Activated naive CD8-positive, alpha-beta T cell treated with anti-CD3 and anti-CD28 coated beads, Interleukin-2, amount 10 ng/mL, durations not matched to agents 7 days and 5 days (primary cell): ENCODE measurements at places on chromosomes 1 and 21. TPM values are rescaled to one million over a fixed set of nuclear protein-coding genes. Genes with fewer than 3 reads are reported as not detected.

- DNase-seq = no peak
These were observed 169.9 kb downstream of the KCNT2 start for GRCh38 chr1:196438329-196438728.

ARHGEF19 gene
- 10.2 TPM for total RNA-seq

- no peak for DNase-seq
These were observed 129.5 kb upstream of the PRMT6 start for GRCh38 chr1:106926803-106927582.

DNA sequence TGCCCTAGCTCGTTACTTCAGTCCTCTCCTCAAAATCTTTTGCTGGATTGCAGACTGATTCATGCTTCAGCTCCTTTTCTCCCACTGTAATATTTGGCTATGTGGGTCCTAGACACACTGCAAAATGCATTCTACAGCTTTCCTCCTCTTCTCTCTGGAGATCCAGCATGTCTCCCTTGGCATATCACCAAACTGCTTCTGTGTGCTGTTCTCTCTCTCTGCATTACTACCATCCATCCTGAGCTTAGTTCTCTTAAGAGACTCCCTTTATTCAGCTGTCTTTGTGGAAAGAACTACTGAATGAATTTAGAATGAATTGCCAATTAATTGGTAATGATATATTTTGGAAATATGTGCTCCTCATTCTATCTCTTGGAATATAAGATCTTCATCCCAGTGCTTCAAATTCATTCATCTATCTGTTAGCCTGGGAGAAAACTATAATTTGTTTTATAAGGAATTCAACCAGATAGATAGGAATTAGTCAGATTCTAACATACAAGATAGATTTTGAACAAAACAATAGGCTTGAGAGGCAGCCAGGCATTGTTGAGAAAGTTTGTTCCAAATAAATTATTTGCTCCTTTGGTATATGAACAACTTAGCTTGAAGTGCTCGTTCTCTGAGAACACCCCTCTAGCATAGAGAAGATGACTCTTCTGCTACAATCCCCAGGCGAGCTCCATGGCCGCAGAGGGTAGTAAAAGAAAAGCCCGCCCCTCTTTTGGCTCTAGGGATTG lies 71.9 kb downstream of the NTMT2 start:
- no peak for DNase-seq

TCEA3 gene
- 22.6 TPM for total RNA-seq

GRCh38 chr1:229434641-229435051 lies 752 bp upstream of the ACTA1 start:
- DNase-seq = no peak

GRCh38 chr1:236922190-236922589 lies 82.1 kb downstream of the MT1HL1 start:
- no peak for DNase-seq

E2F2 gene
- total RNA-seq = 44.2 TPM

CFHR2 gene
- total RNA-seq = not detected

- DNase-seq = no peak
These were observed 378.5 kb downstream of the SMYD3 start for GRCh38 chr1:246128494-246129069.

KAZN gene
- total RNA-seq = 1.4 TPM

DNA sequence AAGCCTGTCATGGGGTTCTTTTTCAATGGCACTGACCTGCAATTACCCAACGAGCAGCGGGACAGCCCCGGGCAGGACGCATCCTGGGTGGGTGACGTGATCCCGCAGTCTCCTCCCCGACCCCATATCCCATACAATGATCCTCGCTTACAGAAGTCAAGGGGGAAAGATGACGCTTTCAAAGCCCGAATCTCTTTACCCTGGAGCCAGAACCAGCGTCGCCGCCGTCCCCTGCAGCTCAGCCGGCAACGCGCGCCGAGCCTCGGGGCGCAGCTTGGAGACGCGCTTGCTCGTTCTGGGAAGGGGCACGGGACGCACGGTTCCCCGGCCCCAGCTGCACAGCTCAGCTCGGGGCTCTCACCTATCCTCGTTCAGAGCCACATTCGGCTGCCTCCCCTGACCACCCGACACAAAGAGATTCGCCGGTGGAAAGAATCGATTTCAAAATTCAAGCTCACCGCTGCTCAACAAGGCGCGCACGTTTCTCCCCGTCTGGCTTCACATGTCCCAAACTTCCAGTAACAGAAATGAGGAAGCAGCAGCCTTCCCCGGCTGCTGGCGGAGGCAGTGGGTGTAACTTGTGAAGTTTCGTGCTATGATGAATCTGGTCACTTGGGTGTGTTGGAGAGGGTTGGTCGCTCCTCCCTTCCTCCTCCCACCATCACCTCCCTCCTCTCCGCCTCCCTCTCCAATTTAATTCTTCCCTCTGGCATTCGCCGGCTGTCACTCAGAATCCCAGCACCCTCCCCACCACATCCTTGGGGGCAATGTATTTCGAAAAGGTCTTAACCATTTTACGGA lies at the start of gene TIAM1:
Gene TIAM1 (minus strand): TSS at position 582 of the 801 bp plus-strand sequence. CDS start 77,289 bp downstream, outside the sequence.
- peak; percentile 40 for DNase-seq

DNA sequence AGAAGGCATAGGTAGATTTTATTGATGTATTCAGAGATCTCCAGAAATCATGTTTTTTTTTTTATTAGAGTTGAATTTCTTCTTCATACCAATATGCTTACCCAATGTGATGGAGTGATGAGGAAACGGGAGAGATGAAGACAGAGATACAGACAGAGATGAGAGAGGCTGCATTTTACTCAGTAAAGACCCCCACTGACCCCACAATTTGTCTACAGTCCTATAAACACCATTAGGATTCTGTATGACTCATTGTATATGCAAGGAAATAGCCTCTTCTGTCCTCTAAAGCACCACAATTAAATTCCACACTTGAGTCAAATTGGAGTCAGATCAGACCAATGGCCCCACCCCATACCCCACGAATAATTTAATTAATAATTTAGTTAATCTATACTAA lies 44.0 kb downstream of the RUNX1 start:
- no peak for DNase-seq

DNA sequence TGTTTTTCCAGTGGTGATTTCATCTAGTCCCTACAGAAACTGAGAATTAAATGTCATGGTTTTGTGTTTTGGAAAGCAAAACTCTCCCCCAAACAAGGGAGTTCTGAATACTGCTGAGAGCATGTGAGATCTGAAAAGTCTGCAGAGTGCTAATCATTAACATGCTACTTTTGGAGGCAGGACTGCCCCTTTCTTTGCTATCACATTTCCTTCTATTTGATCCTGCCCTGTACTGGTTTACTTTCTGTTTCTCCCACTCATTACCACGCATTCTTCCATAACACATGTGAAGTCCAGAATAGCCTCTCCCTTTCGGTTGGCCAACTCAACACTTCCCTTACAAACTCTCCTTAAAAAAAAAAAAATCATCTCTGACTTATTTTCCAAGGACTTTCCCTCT lies 63.6 kb downstream of the GADD45A start:
- no peak for DNase-seq

DNA sequence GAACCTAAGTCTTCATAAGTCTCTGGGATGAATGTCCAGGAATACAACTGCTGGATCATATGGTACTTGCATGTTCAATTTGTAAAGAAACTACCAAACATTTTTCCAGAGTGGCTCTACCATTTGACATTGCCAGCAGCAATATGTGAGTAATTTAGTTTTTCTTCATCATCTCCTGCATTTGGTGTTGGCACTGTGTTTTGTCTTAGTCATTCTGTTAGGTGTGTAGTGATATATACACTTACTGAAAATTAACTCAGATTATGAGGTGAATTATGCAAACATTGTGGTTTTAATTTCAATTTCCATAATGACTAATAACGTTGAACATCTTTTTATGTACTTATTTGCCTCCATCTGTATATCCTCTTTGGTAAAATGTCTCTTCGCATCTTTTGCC lies 138.7 kb downstream of the LRRC40 start:
- no peak for DNase-seq

FAM72B gene
- 23.9 TPM for total RNA-seq

CD5L gene
- total RNA-seq = not detected

- no peak for DNase-seq
These were observed 40.1 kb upstream of the CXADR start for GRCh38 chr21:17472592-17473271.

HENMT1 gene
- 32.3 TPM for total RNA-seq

GRCh38 chr1:205477759-205478247 lies 22.0 kb upstream of the BLACAT1 start:
- DNase-seq = no peak

GRCh38 chr1:91428182-91428798 lies 23.7 kb upstream of the HFM1 start:
- DNase-seq = no peak

DNA sequence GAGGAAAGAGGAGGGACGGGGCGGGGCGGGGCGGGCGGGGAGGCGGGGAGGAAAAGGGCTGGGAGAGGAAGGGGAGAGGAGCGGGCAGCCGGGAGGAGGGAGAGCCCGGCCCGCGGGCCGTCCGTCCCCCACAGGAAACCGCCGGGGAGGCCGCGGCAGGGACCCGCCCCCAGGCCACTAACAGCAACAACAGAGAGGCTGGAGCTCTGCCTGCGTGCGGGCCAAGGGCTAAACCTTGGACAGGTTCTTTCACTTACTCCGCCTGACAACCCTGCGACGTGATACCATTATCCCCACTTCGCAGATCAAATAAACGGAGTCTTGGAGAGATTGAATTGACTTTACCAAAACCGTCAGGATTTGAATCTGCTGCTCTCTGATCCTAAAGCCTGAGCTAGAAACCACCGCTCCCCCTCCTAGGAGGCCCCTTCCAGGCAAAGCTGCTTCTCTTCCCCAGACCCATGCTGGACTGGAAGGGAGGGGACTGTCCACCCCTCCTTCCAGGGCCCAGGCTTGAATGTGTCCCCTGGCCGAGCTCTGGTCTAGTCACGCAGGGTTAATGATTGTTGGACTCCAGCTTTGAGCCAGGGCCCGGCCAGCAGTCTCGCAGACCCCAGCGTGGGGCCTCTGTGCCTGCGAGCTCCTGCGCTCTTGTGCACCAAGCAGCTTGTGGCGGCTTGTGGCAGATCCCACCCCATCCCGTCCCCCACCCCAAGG lies at the start of gene EVA1B:
Gene EVA1B (minus strand): TSS at position 10 of the 717 bp plus-strand sequence. CDS start 608 bp downstream, outside the sequence.
- peak; percentile 72 for DNase-seq

DNA sequence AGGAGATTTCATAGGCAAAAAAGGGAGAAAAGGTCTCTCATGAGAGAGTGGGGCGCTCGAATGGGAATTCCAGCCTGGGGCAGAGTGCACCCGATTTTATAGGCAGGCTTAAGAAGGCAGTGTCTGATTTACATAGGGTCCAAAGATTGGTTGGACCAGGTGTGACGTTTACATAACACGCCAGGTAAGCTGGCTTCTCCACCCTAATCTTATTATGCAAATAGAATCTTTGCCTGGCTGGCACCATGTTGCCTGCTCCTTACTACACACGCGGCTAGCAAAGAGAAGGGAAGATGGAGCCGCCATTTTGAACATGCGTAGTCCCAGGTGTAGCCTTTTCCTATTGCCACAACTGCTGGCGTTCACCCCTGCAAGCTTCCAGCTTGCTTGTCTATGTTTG lies 103.7 kb downstream of the SLC16A1 start:
- no peak for DNase-seq

GPATCH3 gene
- total RNA-seq = 19.6 TPM

DNA sequence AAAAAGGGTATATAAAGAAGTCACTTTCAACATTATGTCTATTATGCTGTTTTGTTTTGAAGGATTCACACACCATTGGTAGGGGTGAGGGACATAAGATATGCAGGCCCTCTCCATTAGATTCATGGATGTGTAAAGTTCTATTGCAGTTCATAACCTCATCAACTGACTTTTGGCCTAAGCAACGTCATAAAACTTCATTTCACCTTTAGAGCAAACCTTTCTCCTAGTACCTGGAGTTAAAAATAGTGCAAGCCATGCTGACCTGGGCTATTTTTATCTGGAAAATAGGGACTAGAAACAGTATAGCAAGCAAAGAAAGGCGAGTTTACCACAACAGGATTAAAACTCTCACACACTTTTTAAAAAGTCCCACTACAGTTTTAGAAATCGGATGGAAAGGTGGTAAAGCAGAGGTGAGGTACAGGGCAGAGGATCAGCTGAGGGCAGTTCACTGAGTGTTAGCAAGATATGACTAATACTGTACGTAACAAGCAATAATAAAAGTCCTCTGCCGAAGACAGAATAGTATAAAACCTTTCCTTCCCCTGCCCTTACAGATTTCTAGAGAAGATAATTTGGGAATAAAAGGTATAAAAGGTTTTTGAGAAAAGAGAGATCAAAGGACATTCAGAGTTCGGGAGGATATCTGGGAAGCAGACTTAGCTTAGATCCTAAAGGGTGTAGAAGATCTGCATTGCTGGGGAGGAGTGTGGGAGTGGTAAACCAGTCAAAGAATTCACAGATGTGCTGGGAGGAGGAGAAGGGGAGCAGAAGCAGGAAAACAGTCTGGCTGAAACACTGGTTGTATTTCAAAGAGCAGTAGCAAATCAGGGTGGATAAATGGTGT lies 14.3 kb downstream of the EGLN1 start:
- DNase-seq = no peak

RASSF5 gene
- 211 TPM for total RNA-seq

DNA sequence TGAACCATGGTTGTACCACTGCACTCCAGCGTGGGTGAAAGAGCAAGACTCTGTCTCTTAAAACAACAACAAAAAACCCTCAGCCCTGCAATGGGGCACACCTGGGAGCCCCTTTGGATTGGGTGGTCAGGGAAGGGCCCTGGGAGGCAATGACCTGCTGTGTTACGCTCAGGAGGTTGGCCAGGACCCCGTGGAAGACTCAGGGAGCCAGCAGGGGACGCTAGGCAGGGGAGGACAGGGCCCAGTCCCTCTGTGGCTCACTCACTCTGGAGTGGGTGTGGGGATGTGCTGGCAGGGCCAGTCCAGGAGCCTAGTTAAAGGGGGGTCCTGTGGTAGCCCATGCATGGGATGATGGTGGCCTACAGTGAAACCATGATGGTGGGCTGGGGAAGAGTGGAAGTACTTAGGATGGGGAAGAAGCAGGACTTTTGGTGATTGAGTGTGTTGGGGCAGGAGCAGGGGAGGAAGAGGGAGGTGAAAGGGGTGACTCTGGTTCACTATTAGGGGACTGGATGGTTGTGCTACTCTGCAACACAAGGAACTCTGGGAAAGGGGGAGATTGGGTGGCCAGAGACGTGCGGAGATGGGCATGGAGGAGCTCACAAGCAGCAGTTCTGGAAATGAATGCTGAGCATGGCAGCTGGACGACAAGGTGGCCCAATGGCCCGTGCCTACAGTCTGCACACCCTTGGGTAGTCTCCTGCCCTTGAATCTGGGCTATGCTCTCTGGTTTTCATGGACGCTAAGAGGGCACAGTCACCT lies 56.3 kb upstream of the FAM20B start:
- no peak for DNase-seq

DNA sequence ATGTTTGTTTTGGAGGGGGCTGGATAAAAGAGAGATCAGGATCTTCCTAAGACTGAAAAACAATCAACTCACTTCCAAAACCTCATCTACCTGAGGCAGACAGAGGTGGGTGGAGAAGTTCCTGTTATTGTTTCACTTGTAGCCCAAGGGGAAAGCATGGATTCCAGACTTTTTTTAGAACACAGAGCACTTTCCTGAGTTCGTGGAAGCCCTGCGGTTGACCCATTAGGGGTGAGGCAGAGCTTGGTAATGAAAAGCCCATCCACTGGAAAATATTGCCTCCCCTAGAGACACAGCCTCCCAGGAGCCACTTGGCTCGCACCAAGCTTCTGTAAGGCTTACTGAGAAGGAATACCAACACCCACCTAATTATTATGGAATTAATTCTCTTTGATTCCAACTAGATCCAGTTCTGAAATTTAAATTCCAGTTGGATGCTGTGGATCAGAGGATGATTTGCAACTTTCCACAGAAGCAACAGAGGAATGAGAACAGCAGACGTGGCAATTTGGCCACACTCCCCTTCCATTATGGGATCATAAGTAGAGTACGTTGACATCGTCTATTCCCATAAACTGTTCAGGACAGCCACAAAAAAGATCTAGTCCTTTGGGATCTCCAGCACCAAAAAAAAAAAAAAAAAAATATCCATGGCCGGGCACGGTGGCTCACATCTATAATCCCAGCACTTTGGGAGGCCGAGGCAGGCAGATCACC lies 4.1 kb upstream of the PEF1 start:
- no peak for DNase-seq
